Activated CD4-positive, alpha-beta memory T cell treated with anti-CD3 and anti-CD28 coated beads, Interleukin-2, amount 10 ng/mL, durations not matched to agents 7 days and 5 days (primary cell): ENCODE measurements at places on chromosomes 11 and 22.
A peak's percentile ranks its signal among the peaks of the same experiment; 100 is the strongest.

GRCh38 chr22:26825960-26826935 lies 168.9 kb downstream of the MIAT start:
- no peak for DNase-seq

DNA sequence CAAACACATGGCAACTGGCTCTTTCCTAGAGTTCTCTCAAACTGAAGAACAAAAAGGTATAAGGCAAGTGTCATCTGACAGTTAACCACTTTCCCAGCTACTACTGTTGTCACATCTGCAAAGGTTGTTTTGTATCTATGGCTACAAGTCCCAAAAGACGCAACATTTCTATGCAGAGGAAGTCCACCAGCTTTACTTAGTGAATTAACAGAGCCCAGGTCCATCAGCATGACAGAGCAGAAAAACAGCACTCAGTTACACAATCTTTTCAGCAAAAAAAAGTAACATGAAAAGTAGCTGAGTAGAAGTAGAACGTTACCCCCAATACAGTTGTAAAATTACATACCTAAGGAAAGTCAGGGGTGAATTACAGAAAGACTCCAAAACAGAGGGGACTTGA lies 12.1 kb downstream of the CPSF7 start:
- no peak for DNase-seq

DNA sequence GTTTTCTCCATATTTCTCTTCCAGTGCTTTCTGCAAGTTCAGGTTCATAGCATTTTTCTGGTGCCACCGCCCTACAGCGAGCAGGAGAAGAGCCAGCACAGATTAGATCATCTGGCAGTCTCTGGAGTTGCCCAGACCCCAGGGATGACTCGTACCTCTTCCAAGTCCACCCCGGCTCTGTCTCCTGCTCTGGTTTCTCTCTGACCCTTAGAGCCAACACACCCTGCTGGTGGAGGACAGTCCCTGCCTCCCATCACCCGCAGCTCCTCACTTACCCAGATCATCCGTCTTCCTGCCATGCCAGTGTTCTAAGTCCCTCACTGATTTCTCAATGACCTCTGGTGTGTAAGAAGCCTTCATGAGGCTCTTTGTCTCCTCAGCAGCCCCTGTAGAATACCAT lies 28.0 kb downstream of the TST start:
- no peak for DNase-seq

- no peak for DNase-seq
Observed at GRCh38 chr11:119895981-119896380, 167.0 kb upstream of the NECTIN1 start.

DNA sequence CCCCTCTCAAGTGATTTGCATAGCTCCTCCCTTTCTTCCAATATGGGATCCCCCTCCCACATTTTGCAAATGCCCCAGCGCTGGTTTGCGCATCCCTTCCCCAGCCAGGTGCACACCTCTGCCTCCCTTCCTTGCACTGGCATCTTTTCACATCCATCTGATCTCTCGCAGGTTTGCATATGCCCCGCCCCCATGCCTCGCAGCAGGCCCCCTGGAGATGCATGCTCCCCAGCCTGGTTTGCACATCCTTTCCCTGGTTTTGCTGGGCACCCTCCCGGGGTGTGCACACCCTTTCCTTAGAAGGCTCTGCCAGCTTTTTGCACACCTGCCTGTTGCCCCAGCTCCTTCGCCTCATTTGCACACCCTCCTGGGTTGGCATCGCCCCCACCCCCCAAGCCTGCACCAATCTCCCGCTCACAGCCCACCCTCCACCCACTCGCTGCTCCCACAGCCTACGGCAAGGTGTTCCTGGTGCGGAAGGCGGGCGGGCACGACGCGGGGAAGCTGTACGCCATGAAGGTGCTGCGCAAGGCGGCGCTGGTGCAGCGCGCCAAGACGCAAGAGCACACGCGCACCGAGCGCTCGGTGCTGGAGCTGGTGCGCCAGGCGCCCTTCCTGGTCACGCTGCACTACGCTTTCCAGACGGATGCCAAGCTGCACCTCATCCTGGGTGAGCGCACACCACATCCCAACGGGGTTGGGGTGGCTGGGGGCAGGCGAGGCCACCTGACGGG lies 917 bp downstream of the RPS6KA4 start:
- DNase-seq: peak; percentile 43

DNA sequence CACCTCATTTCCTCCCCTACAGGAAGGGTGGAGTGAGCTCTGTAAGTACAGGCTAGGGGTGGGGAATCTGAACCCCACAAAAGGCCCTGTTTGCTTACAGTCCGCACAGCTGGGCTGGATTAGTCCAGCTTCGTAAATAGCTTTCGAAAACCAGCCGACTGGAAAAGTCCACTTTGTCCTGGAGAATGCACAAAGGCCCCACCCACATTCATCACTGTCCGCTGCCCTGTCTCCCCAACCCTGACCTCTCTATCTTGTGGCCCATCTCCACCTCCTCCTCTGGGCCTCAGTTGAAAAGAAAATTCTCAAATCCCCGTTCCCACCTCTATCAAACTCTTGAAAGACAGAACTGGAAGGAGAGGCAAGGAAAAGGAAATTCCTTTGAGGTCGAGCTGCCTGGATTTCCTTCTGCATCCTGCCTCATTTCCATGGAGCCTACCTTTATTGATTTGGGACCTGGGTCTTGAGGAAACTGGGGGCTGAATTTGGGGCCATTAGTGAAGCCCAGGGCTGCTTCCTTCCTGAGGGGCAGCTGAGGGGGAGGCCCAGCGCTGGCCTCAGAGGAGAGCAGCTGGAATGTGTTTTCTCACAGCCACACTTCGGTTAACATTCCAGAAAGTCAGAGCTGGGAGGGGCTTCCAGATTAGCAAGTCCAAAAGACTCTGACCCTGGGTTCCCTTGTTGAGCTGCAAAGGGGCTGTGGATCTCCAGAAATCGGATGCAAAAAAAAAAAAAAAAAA lies 147.6 kb downstream of the FBXO7 start:
- no peak for DNase-seq

DNA sequence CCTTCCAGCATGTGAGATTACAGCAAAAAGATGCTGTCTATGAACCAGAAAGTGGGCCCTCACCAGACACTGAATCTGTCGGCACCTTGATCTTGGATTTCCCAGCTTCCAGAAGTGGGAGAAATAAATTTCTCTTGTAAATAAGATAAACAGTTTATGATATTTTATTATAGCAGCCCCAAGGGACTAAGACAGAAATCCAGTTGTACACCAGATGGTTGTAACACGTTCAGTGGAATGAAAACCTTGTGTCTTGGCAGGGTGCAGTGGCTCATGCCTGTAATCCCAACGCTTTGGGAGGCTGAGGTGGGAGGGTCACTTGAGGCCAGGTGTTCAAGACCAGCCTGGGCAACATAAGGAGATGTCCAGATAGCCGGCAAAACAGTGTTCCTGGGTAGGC lies 61.8 kb downstream of the MCHR1 start:
- no peak for DNase-seq

DNA sequence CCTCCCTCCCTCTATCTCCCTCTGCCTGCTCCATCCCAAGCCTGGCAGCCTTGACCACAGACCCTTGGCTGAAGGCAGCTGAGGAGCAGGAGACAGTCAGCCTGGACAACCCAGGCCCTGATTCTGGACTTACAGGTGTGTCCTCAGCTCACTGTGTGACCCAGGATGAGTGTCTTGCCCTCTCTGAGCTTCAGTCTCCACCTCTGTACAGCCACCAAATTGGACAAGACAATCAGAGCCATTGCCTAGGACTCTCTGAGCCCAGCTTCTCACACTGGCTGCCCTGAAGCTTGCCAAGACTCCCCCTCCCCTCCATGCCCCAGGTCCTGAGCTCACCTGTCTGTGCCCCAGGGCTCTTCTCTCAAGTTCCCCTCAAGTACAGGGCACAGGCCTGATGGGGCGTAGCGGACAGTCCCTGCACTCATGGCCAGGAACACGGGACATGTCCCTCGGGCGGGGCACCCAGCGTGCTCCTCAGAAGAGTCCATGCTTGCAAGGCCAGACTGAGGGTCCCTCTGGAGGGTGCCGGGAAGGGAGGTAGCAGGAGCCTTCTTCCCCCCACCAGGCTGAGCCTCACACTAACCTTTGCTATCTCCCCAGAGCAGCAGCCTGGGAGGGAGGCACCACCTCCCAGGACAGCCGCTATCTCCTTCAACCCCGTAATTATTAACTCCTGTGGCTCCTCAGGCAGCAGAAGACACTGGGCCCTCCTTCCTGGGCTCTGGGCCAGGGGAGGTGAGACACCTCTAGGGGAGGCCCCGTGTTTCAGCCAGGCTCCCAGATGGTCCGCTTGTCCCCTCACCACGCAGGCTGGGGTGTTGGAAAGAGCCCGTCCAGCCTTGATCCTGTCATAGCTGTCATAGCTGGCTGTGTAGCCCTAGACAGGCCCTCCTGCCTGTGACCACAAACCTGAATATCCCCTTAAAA lies 2.6 kb upstream of the RAB3IL1 start:
- no peak for DNase-seq

DNA sequence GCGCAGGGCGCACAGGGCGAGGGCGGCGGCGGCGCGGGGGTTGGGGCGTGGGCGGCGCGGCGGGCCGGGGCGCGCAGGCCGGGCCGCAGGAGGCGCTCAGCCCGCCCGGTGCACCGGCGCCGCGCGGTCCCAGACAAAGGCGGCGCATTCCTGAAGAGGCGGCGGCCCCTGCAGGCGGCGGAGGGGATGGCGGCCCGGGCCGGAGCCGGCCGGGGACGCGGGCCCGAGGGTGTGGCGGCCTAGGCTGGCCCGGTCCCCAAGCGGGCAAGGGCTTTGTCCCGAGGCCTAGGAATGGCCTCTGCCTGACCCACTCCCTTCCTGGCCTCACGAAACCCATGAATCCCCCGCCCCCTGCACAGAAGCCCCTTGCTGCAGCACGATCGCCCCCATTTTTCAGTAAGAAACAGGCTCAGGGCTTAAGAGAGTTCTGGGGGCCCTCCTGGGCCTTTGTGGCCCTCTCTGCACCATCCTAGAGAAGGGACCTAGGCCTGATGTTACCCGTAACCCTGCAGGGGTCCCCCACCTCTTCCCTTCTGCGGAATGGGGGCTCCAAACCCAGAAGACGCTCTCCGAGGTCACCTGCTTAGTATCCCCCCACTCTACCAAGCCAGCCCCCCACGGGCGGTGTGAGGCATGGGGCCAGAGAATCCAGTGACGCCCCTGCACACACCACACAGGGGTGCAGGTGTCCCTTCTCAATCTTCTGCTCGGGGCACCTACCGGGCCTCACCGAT lies at the start of gene RTN4R:
Gene RTN4R (minus strand): TSS at position 40 of the 734 bp plus-strand sequence. CDS start 226 bp downstream, outside the sequence.
- peak; percentile 64 for DNase-seq

GRCh38 chr11:70627219-70627618 lies 228.9 kb downstream of the CTTN start:
- no peak for DNase-seq

DNA sequence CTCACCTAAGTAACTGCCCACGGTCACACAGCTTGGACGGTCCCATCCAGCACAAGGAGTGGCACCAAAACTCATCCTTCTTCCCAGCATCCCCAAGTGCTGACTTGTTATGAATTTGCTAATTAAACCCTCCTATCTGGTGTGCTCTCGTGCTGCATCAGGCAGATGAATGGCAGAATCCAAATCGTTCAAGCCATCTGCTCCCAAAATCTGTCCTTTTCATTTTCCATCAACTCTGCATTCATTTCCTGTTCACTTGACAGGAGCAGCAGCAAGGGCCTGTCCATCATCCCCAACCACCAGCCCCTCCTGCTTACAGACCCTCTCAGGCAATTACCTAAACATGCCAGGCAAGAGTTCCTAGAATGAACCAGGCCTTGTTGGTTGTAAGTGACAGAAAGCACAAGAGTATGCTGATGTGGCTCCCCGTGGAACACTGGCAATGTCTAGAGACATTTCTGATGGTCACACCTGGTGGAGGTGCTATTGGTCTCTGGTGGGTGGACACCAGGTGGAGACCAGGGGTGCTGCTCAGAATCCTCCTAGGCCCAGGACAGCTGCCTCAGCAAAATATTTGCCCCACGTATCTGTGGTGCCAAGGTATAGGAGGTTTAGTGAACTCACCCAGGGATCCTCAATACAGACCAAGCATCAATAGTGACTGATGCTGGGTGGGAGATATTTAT lies 832.5 kb downstream of the TBC1D22A start:
- no peak for DNase-seq

DNA sequence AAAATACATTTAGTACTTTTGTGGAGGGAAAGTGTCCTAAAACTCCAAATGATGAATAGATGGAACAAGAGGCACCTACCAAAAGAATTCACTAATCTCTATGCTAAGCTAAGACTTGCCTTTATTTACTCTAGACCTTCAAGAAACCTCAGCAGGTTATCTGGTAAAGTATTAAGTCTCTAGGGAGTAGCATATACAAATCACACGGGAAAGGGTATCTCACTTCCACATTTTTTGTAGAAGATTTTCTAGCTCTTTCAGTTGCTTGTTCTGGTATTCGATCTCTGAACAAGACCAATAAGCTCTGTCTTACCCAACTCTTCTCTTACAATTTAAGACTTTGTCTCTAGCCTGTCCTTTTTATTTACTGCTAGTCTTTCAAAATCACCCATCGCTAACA lies 18.1 kb upstream of the CADM1 start:
- DNase-seq: no peak

DNA sequence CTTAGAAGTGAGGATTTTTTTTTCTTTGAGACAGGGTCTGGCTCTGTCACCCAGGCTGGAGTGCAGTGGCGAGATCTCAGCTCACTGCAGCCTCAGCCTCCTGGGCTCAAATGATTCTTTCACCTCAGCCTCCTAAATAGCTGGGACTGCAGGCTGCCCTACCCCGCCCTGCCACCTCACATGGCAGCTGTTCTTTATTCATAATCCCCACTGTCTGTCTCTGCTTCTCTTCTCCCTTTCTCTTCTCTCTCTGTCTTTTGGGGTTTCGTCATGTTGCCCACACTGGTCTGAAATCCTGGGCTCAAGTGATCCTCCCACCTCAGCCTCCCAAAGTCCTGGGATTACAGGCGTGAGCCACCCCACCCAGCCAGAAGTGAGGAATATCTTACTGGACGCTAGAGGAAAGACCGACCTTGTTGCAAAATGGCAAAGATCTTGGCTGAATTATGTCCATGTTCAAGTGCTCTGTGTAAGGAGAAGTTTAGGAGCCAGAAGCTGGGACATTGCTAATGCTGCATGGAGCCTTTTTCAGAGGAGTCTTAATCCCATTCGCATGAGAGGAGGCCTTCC lies 21.9 kb downstream of the KRTAP5-5 start:
- DNase-seq: no peak

DNA sequence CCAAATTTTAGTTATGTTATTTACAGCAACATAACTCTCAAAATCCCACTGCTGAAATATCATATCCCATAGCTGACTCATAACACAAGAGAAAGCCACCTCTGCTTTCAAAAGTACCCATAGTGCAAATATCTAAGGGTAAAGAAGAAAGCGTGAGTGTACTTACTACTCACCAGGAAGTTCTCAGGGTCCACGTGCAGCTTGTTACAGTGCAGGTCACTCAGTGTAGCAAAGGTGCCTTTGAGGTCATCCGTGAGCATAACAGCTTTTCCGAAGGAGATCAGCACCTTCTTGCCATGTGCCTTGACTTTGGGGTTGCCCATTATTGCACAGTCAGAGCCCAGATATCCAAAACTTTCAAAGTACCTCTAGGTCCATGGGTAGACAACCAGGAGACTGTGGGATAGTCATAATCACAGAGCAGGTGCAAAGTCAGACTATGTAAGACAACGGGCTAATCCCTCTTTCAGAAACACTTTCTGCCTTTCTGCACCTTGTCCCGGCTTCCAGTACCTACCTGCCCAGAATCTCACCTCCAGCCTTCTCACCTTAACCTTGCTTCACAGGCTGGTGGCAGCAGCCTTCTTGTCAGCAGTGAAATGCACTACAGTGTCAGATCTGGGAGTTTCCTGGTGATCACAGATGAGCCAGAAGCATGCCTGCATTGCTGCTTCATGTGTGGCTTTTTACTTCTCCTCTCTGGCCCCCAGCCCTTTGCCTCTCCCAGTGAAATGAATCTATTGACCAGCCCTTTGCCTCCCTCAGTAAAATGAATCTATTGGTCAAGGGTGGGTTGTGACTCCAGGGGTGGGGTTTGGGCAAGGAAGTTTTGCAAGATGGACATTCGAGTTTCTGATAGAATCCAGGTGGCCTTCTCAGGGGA lies 6.5 kb downstream of the HBG1 start:
- no peak for DNase-seq
